COR-L47 (cell line): ENCODE measurements at places on chromosomes 12 and 14.

- peak; percentile 98 for DNase-seq
Measured at GRCh38 chr14:100213956-100214769, 24.8 kb upstream of the YY1 start.

DNA sequence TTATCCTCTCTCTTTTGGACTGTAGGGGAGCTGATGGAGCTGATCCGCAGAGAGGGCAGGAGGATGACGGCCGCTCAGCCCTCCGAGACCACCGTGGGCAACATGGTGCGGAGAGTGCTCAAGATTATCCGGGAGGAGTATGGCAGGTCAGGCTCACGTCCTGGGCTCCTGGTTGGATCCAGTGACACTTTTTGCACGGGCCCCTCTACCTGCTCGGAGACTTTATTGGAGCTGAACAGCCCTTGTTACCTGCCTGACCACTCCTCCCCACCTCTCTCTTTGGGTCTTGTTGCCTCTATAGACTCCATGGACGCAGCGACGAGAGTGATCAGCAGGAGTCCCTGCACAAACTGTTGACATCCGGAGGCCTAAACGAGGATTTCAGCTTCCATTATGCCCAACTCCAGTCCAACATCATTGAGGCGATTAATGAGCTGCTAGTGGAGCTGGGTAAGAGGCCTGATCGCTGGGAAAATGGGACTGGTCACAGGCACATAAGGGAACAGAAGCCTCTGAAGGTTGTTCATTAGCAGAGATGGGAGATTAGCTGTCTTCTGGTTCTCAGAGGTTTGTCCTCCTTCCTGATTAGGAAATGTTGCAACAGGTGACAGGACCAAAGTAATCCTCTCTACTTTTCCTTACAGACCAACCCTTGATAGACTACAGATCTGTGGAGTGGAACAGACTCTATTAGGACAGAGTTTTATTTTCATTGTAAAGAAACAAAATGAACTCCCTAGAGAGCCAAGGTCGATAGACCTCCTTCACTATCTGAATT, 718 bp downstream of the EIF2B2 start:
- no peak for DNase-seq

GRCh38 chr12:62346817-62347216, 86.6 kb downstream of the USP15 start:
- DNase-seq, result no peak

DNA sequence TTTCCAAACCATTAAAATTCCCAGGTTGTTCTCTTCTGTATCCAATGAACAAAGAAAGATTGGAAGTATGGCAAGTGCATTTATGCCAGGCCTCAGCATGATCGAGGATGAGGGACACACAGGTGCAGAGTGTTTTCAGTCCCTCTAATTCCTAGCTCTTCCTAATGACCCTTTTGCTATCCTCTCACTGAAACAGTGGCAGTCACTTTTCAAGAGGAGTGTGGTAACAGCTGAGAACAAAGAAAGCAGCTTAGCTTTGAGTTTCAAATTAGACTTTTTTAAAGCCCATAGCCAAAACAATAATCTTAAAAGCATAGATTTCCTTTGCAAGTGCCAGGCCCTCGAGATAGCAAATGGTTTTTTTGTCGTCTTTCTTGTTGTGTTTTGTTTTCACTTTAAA, 110.8 kb downstream of the KCNH5 start:
- no peak for DNase-seq
